ENCODE measurements at places on chromosomes 6 and 20. TPM values are rescaled to one million over a fixed set of nuclear protein-coding genes. Genes with fewer than 3 reads are reported as not detected.

Gene MUCL3
- total RNA-seq: 0.18 TPM

Gene DEFB124
- 1.8 TPM for total RNA-seq

Gene HDGFL1
- total RNA-seq: not detected

Gene VPS52
- total RNA-seq: 50.0 TPM

Gene FRMD1
- total RNA-seq: 25.5 TPM

Gene ACTL10
- 0.71 TPM for total RNA-seq
